ENCODE measurements at places on chromosomes 1 and 21.

DNA sequence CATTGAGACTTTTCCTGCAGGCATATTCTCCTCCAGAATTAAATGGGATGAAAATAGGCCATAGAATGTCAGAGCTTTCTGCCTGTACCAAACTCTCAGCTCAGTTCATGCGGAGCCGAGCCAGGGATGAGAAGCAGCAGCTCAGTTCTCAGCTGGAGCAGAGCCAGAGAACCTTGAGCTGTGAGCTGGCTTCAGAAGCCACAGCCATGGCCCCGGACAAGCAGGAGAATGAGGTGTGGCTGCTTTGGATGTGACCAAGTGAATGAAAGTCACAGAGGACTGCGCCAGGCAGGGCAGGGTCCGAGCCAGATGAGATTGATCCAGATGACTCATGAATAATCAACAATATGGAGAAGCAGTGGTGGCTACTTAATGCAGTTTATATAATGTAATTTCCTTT, 633.8 kb downstream of the NCAM2 start:
- DNase-seq, result no peak

- no peak for DNase-seq
These were observed 34.9 kb downstream of the EPHA2 start for GRCh38 chr1:16120940-16121410.

- no peak for DNase-seq
These were observed 1.4 kb upstream of the TUT4 start for GRCh38 chr1:52554267-52554640.

GRCh38 chr21:33121715-33122475, 52.0 kb downstream of the OLIG1 start:
- no peak for DNase-seq

GRCh38 chr1:103191327-103191726, 83.0 kb upstream of the COL11A1 start:
- DNase-seq, result no peak

DNA sequence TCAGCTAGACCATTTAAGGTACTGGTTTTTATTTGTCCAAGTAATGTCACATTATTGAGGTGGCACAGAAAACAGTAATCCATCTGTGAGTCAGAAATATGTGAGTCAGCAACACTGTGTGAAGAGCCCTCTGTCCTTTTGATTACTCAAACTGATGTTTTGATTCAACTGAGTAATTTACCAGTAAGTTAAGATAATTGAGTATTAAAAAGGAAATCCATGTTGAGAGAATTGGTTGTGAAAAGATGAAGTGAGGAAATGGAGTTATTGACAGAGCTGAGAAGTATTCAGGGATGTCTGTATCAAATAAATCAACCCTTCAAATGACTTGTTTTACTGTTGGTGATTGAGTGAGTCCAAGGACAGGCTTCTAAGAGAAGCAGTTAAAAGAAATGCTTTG, 302.7 kb upstream of the SGIP1 start:
- peak; percentile 12 for DNase-seq

DNA sequence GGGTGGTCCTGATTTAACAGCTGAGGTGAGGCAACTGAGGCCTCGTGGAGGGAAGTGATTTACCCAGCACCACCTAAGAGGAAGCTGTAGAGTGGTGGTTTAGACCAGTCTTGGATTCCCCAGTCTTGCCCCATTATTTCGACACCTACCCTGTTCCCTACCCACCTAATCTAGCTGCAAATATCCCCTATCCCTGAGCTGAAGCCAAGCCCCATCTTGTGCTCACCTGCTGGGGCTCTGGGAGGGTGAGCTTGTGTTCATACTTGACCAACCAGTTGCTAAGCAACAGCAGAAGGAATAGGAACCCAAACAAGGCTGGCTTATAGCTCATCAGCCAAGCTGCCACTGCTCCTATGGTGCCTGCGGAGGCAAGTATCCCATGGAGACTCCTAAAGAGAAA, 2.0 kb downstream of the TEX46 start:
- DNase-seq, result peak; percentile 11

DNA sequence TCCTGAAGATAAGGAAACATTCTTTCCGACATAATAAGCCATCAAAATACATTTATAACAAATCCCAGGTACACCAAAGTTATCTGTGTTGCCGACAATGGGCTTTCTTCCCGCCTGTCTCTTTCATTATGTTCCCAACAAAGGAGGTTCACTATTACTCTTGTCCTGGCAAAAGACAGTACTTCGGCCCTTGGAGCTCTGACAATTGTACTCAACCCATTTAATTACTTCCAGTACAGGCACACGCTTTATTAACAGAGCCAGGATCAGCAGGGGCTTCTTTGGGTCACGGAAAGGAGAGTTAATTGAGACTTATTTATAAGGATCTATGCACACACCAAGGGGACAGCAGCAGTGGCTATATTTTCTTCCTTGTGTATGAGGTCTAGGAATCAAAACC, 46.6 kb upstream of the DUSP10 start:
- DNase-seq, result no peak

GRCh38 chr1:91818713-91818975, 67.3 kb downstream of the TGFBR3 start:
- no peak for DNase-seq

DNA sequence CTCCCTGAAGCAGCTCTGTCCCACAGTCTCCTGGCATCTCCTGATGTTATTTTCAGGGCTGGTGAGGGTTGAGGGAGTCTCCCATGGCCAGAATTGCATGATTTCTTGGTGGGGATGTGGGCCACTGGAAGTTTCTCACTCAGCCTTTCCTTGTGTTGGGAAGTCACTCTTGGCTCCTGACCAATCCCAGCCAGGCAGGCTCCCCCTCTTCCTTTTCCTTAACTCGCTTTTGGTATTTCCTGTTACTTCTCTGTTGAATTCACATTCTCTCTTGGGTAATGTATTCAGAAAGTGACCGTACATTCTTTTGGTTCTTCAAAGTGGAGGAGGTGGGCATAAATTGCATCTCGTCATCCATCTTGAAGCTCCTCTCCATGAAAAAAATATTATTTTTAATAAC, 135.7 kb downstream of the PCBP3 start:
- DNase-seq, result no peak

DNA sequence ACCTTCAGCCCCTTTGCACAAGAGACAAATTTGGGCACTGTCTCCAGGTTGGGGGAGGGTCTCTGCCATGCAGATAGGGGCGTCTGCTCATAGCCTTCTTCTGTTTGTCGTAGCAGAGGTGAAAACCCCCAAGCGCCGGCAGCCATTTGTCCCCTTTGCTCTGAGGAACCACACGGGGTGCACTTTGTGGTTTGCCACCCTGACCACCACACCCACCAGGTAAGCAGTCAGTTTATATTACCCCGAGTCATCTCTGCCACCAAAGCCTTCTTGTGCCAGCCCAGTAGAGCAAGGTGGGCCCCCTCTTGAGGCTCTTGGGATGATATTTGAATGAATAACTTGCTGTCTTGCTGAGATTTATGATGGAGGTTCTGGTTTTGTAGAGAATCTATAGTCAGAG, 111.8 kb downstream of the VPS13D start:
- DNase-seq, result no peak

GRCh38 chr1:100499194-100499811, 38.6 kb upstream of the GPR88 start:
- no peak for DNase-seq

DNA sequence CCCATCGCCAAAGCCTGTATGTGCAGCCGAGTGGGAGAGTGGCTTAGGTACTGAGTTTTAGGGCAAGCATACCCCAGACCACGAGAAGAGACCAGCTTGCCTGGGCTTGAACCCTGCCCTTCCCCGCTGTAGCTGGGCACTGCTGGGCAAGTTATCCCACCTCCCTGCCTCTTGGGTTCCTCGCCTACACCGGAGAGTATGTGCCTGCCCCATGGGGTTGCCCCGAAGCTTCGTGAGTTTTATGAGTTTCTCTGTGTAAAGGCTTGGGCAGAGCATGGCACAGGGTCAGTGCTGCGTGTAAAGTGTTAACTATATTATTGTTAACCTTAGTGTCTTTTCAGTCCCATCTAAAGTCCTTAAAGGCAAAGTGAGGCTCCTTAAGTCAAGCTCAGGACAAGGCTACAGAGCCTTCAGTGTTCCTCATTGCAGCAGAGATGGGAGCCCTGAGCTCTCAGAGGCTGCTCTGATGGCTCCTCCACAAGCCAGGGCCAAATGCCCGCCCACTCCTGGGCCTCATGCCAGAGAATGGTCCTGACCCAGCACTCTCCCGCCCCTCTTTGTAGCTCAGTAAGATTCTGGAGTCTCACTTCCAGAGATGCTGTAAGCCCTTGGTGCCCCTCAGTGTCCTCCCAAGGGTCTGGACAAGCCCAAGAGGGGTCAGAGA, 37.0 kb upstream of the KCNA10 start:
- DNase-seq, result peak; percentile 86

DNA sequence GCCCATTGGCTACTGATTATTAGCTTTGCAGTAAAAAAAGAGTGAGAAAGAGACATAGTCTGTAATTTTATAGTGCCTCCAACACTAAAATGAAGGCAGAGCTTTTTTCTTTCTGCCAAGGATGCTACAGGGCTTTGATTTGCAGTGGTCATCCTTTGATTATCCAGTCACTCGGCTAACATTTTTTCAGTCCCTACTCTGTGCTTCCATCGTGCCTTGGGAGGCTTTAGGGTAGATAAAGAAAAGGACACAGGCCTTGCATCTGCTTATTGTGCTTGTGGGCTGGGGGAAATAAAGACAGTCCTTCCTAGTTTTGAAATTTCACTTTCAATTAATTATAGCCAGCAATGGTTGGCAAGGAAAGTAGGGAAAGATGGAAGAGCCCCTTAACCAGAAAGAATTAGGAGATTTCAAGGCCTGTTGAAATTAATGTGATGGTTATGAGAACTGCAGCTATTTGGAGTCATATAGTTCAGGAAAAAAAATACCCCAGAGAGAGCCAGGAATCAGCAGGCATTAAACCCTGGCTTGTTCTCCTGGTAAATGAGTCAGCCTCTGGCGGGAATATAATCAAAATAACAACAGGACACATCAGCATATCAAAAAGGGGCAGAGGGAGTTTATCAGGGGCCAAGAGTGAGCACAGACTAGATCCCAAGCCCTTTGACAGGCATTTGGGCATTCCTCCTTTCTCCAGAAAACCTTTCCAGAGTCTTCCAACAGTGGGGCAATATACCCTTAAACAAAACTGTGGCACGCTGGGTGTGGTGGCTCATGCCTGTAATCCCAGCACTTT, 27.4 kb downstream of the CACHD1 start:
- DNase-seq, result no peak

GRCh38 chr1:230261928-230262650, 164.0 kb downstream of the PGBD5 start:
- DNase-seq, result no peak

- DNase-seq, result no peak
These were observed 256.1 kb upstream of the DPYD start for GRCh38 chr1:98176936-98177335.

GRCh38 chr1:219385787-219386427, 212.2 kb downstream of the LYPLAL1 start:
- DNase-seq, result no peak

DNA sequence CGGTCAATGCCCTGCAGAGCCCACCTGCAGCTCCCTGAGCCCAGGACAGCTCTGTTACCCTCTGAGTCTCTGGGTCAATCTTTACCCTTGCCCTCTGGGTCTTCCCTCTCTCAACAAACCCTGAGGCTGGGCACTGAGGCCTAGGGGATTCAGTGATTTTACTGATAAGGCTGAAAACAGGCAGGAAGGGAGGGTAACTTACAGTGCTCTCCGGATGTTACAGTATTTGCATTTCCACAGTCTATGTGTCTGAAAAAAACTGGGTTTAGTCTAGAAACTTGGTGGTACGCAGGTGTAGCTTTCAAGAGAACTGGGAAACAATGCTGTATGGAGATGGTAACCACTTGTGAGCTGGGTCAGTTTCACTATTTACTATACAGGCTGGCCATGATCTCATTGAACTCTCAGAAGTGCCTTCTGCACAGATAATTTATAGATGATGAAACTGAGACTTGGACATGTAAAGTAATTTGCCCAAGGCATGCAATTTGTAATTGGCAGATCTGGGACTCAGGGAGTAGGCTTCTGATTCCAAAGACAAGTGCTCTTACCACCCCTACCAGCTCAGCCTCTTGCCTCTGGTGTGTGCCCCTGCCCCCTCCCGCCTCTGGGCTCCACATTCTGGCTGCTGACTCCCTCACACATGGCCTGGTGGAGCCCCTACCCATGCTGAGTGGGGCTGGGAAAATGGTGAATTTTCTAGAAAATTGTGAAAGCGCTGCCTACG, 48.8 kb downstream of the TENT5C start:
- DNase-seq, result no peak
